ENCODE measurements at places on chromosomes 16 and 17.
A peak's percentile ranks its signal among the peaks of the same experiment; 100 is the strongest.

GRCh38 chr17:50806141-50806643 lies 29.2 kb upstream of the WFIKKN2 start:
- no peak for DNase-seq

DNA sequence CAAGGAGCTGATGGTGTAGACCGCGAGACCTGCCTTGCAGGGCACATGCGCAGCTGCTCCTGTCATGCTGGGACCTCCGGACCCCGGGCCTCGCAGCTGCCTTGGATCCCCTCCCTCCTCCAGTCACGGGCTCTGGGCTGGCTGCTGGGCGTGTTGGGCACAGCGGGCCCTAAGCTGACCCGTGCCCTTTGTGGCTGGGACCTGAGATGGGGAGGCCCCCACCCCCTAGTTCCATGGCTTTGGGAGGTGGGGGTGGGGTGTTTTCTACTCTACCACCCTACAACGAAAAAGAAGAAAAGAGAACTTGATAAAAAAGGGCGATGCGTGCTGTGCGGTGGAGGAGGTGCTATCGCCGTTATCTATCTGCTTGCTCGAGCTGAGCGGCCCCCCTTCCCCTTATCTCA lies 14.5 kb downstream of the ZFPM1 start:
- no peak for DNase-seq

DNA sequence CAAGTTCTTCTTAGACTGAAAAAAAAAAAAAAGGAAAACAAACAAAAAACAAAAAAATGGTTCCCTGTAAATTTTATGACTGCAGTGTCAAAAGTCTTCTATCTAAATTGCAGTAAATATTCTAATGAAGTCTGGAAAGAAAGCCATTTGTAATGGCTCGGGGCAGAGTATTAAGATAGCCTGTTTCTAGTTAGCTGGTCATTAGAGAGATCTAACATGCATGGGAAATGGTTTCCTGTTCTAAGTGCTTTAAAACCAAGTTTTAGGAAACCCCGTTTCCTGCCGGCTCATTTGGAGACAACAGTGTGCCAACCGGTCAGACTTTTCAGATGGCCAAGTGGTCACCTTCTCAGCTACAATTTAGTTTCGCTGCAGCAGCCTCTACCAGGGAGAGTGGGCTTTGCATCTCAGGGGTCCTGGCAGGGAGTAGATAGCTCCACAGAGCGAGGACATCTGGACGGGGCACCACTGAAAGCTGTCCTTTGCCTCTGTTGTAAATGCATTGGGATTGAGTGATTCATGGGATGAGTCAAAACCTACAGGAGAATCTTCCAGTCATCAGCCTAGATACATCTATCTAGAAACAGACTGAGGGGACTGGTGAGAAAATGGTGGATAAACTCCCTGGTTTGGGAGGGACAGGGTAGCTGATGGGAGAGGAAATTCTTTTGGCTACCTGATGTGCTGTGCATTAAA lies 473.2 kb upstream of the SALL1 start:
- DNase-seq, result no peak

GRCh38 chr16:27745348-27745747 lies 195.4 kb downstream of the KATNIP start:
- DNase-seq, result no peak

GRCh38 chr16:88408561-88409142 lies 25.9 kb downstream of the ZNF469 start:
- no peak for DNase-seq

DNA sequence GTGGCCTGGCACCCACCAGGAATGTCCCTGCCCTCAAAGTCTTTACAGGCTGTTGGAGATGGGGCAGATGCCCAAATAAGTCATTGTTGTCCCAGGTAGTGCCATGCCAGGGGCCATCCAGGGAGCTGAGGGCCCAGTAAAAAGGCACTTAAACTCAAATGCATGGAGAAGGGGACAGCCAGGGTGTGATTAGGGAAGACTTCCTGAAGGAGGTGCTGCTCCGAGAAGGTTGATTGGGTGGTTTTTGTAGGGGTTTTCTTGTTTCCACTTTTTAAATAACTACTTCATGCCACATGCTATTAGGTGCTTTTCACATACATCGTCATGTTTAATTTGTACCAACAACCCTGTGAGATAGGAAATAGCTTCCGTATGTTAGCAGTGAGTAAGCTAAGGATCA lies 66.9 kb downstream of the RAI1 start:
- DNase-seq, result no peak

DNA sequence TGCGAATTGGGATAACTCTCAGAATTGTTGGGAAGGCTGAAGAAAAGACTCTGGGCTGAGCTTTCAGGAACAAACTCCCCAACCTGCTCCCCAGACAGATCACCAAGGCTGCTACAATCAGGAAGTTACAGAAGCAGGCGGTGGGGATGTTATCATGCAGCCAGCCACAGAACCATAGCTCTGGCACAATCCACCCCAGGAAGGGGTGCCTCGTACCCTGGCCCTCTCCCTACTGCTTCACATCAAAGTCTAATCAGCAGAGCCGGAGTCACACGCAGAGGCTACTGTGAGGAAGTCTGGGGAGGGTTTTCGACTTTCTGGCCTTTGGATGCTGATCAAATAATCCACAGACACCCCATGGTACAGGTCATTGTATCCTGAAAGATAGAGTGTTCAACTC lies 86.8 kb downstream of the NTN1 start:
- no peak for DNase-seq

GRCh38 chr16:85461814-85462713 lies 151.1 kb upstream of the GSE1 start:
- DNase-seq, result no peak

DNA sequence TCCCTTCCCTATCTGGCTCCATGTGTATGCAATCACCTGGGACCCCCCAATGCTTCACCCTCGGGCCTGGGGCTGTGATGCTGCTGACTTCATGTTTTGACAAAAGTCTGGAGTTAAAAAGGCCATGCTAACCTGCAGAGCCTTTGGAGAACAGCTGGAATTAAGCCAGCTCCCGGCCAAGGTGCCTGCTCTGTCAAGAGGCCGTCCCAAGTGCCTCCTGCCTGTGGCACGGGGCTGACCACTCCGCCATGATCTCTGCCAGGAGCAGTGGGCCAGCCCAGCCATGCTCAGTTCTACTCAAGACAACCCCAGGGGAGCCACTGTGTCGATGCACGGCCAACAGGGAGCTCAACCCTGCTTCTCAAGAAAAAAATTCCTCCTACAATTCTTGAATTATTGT lies 93.6 kb downstream of the CCDC182 start:
- no peak for DNase-seq

GRCh38 chr17:79609673-79610645 lies 892 bp downstream of the RBFOX3 start:
- no peak for DNase-seq

- DNase-seq, result no peak
Observed at GRCh38 chr16:169014-169413, 3.2 kb downstream of the HBM start.

DNA sequence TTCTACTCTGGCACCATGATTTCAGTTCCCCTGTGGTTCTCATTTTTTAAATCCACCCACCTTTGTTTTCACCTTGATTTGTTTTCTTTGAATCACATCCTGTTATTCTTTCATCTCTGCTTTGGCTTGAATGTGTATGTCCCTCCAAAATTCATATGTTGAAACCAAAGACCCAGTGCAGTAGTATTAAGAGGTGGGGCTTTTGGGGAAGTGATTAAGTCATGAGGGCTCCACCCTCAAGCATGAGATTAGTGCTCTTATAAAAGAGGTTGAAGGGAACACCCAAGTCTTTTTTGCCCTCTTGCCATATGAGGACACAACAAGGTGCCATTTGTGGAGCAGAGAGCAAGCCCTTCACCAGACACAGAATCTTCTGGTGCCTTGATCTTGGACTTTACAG lies 382.3 kb downstream of the SLC39A11 start:
- DNase-seq, result no peak

- DNase-seq, result no peak
Observed at GRCh38 chr16:62954144-62955032, 918.1 kb upstream of the CDH8 start.

GRCh38 chr17:7613769-7614424 lies 800 bp downstream of the FXR2 start:
- no peak for DNase-seq

DNA sequence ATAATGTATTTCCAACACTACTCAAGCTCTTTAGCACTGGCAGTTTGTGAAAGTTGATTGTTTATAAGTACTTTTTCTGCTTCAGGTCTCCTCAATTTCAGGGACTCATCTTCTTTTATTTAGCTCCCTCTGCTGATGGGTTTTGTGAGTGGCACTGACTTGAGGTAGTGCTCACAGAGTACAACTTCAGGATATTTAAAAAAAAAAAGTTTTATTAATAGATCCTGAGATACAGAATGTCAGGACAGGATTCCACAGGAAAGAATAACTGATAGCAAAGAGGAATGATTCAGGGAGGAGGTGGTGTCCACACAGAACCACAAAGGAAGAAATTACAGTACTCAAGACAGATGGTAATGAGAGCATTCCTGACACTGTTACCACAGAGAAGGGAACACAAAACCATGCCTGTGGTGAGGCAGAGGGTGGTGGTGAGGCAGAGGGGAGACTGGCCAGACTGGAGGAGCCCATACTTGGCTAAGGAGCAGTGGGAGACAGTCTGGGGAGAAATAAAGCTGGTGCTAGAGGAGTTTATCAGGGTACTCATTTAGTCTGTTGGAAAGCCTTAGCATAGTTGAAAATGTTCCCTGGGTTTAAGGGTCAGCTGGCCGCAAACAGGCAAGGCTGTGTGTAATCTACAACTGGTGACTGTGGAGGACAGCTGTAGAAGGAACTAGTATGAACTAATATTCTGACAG lies 63.7 kb downstream of the SPAG9 start:
- peak; percentile 39 for DNase-seq

GRCh38 chr17:20920095-20920814 lies 122.6 kb downstream of the USP22 start:
- no peak for DNase-seq

DNA sequence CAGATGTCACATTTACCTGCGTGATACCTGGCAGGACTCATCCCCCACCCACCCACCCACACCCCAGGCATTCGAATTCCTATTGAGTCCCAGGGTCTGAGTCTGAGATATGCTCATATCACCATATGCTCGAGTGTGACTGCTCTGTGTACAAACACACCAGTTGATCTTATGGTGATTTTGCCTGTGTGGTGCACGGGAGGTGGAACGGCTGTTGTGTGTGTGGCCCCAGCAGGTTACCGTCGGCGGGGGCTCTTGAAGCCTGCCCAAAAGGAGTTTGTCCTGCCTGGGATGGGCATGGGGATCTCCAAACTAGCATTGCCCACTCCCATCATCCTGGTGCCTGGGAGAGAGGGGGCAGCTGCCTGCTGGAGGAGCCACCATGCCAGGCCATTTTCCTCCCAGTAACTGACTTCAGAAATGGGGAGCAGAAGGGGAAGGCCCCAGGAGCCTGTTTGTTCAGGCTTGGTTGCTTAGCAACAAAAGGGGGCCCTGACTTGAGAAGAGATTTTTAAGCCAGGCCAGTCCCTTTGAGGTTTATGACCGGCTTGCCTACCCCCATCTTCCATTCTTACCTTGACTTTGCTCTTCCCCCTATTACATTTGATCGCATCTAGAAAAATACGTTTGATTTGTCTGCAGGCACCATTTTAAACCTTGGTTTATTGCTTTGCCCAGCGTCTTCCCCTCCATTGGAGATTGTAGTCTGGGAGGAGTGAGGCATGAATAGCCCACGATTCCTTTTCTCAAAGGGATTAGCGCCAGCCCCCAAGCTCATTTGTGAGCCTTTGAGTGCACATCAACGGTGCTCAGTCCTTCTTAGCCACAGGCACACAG lies 217.7 kb downstream of the CCDC182 start:
- DNase-seq, result no peak

DNA sequence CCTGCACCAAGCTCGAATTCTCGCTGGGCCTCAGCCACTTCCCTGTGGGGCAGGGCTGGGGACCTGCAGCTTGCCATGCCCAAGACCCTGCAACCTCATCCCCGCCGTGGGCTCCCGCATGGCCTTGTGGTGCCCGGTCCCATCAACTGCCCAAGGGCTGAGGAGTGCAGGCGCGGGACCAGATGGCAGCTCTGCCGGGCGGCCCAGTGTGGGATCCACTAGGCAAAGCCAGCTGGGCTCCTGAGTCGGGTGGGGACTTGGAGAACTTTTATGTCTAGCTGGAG lies 408.6 kb downstream of the UTP18 start:
- DNase-seq, result no peak

- no peak for DNase-seq
Observed at GRCh38 chr17:50118076-50118827, 11.7 kb downstream of the SAMD14 start.

- no peak for DNase-seq
Observed at GRCh38 chr16:88725609-88726407, 19.5 kb downstream of the CTU2 start.

- no peak for DNase-seq
Observed at GRCh38 chr17:64040206-64040605, 19.8 kb upstream of the ICAM2 start.

DNA sequence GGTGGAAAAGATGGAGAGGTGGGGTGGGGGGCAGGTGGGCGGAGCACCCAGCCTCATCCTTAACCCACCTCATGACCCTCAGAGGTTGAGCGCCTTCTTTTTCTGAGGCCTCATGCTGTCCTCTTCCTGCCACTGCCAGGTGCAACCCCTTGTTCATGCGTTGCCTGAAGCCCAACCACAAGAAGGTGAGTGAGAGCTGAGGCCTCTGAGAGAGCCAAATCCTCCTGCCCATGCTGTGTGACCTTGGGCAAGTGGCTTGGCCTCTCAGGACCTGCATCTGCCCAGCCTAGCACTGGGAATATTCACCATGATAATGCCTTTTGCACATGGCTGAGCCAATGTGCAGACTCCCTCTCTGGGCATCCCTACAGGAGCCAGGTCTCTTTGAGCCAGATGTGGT lies 32.1 kb downstream of the MYO15A start:
- no peak for DNase-seq

DNA sequence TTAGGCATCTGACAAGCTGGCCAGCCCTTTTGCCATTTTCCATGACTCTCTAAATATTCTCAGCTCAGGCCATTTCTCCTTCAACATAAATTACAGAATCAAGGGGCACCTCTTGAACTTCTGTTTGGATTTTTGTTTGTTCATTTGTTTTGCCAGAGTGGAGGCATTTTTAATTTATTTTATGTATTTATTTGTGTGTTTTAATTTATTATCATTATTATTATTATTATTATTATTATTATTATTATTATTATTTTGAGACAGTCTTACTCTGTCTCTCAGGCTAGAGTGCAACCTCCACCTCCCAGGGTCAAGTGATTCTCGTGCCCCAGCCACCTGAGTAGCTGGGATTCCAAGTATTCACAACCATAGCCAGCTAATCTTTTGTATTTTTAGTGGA lies 1578.0 kb downstream of the CDH8 start:
- no peak for DNase-seq

GRCh38 chr16:59385959-59386358 lies 651.8 kb upstream of the GOT2 start:
- no peak for DNase-seq

GRCh38 chr16:2516391-2517240 lies 2.9 kb downstream of the ATP6V0C start:
- no peak for DNase-seq

- peak; percentile 4 for DNase-seq
Observed at GRCh38 chr17:58956997-58957724, 149.5 kb downstream of the TRIM37 start.

DNA sequence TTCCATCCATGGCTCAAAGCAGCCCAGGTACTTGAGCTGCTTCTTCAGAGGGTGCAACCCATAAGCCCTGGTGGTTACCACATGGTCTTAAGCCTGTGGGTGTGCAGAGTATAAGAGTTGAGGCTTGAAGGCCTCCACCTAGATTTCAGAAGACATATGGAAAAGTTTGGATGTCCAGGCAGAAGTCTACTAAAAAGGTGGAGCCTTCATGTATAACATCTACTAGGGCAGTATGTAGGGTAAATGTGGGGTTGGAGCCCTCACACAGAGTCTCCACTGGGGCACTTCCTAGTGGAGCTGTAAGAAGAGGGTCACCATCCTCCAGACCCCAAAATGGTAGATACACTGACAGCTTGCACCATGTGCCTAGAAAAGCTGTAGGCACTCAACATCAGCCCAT lies 120.9 kb downstream of the HS3ST3A1 start:
- no peak for DNase-seq

Data from pulmonary artery endothelial cell (primary cell).